ENCODE measurements at places on chromosomes 3 and 15. TPM values are rescaled to one million over a fixed set of nuclear protein-coding genes. Genes with fewer than 3 reads are reported as not detected.

The SCAANT1 gene
- total RNA-seq: not detected

The NR2F2 gene
- total RNA-seq: 21.0 TPM

The CA12 gene
- 0.11 TPM for total RNA-seq

The MB21D2 gene
- total RNA-seq: 3.2 TPM

The CHDH gene
- total RNA-seq: 0.92 TPM

The CCR8 gene
- not detected for total RNA-seq

The SLC12A1 gene
- not detected for total RNA-seq

The C15orf39 gene
- 12.9 TPM for total RNA-seq

The B3GALNT1 gene
- 75.1 TPM for total RNA-seq

The CD47 gene
- total RNA-seq: 51.4 TPM

The PRR23E gene
- total RNA-seq: not detected

The CORO2B gene
- total RNA-seq: 2.7 TPM

The SUCNR1 gene
- total RNA-seq: 0.22 TPM

The CRABP1 gene
- not detected for total RNA-seq

GRCh38 chr3:155643581-155644165 lies 101.2 kb downstream of the PLCH1 start:
- no peak for DNase-seq

- no peak for DNase-seq
These were observed 7.6 kb upstream of the APEH start for GRCh38 chr3:49666592-49666991.

DNA sequence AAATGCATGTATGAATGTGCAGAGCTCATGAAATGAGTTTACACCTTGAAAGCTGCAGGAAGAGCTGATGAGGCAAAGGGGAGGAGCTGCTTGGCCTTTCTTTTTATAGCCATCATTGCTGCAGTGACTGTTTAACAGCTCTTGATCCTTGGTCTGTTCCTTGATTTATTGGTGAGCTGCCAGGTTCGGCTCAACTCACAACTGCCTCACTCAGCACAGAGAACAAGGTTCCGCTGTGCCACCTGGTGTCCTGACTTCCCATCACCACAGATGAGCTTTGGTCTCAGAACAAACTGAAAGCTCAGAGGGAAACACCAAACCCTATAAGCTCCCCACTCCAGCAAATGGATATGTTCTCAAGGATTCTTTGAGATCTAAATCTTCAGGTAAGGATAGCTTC lies 626.1 kb downstream of the MAGI1 start:
- DNase-seq: no peak

GRCh38 chr3:138084196-138084595 lies 31.2 kb downstream of the DZIP1L start:
- no peak for DNase-seq

DNA sequence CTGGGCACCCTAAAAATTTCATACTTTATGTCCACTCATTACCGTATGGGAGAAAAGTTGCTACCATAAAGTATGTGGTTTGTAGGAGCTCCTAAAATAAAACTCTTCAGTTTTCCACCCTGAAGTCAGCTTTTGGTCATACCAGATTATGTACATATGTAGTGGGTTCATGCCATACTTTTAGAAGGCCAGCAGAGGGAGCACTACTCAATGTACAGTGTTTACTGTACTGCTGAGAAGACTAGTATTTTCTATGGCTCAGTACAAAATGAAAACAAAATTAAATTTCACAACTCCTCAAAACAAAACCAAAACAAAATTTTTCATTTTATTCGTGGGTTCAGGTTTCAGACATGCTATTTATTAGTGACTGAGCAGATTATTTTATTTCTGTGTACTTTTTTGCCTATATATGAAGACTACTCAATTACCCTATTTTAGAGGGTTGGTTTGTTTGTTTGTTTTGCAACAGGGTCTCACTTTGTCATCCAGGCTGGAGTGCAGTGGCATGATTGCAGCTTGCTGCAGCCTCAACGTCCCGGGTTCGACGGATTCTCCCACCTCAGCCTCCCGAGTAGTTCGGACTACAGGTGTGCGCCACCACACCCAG lies 24.3 kb downstream of the NXPE3 start:
- DNase-seq: no peak

DNA sequence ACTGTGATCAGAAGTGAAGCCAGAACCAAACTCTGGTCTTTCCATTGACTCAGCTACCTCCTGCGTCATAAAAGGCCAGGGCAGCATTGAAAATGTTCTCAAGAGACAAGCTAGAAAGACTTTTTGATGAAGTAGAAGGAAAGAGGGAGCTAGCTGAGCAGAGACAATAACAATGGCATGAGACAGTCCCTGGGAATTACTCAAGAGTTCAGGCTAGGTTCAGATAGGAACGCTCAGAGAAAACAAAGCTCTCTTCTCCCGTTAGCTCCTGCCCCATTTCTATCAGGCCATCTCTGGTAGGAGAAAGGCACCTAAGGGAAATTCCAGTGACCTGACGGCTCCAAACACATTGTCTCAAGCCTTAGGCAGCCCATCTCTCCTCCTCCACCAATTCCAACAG lies 7.0 kb upstream of the OXTR start:
- DNase-seq: no peak

DNA sequence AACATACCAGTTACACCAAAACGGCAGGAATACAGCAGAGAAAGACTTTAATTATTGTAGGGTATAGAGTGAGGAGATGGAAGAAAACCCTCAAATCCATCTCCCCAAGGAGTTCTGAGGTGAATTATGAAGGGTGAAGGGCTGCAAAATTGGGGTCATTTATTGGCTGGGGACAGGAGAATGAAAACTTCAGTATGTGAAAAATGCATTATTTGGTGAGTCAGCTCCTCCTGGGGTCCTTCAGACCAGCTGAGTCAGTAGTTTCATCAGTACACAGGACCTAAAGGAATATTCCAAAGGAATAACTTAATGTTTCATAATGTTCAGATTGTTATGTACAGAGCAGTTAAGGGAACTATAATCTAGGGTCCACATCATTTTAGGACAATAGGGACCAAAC lies 566.0 kb downstream of the GBE1 start:
- no peak for DNase-seq

- peak; percentile 78 for DNase-seq
These were observed 76.6 kb upstream of the SNRPN start for GRCh38 chr15:24878153-24878552.

GRCh38 chr3:4976109-4976508 lies 3.1 kb upstream of the BHLHE40 start:
- peak; percentile 86 for DNase-seq

GRCh38 chr15:39491886-39492490 lies 88.9 kb upstream of the THBS1 start:
- DNase-seq: no peak

DNA sequence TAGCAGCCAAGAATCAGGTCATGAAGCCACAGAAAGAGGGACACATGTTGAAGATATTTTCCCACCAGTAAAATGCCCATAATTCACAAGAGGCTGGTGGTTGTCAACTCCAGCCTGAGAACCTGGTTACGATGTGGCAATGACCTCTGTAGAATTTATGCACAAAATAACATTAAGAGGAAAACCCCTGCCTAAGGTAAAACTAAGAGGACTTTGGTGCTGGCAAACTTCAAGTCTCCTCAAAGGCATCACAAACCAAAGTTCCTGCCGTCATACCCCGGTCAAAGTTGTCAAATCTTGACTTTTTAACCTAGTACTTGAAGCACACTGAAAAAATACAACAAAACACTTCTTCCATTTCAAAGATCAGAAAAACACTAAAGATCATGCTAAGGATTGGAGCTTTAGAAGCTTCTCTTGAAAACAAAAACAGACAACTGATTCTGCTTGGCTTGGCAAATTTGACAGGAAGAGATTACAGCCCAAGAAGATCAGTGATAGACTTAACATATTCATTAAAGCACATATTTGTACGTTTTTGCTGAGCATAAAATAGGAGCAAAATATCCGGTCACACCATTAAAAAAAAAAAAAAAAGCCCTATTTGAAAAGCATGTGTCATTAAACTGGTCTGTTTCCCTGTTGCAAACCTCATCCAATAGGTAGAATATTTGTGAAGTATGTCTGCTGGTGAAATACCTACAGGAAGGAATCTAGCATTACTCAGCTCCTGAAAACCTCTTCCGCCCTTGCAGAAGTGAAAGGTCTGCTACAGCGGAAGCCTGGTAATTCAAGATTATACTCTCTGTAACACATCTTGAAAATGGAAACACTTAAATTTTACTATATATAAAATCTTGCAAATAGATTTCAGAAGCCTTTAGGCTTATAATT lies 22.8 kb downstream of the EIF4E3 start:
- DNase-seq: no peak

DNA sequence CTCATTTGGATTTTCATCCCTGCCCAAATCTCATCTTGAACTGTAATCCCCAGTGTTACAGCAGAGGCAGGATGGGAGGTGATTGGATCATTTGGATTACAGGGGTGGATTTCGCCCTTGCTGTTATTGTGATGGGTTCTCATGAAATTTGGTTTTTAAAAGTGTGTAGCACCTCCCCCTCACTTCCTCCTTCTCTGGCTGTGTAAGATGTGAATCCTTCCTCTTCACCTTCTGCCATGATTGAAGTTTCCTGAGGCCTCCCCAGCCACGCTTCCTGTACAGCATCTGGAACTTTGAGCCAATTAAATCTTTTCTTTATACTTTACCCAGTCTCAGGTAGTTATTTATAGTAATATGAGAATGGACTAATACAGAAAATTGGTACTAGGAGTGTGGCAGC lies 316.8 kb downstream of the PLCL2 start:
- DNase-seq: no peak

- DNase-seq: no peak
These were observed 205.5 kb downstream of the STAG1 start for GRCh38 chr3:136546720-136547119.

GRCh38 chr3:78165876-78166275 lies 1126.0 kb downstream of the ROBO2 start:
- no peak for DNase-seq

DNA sequence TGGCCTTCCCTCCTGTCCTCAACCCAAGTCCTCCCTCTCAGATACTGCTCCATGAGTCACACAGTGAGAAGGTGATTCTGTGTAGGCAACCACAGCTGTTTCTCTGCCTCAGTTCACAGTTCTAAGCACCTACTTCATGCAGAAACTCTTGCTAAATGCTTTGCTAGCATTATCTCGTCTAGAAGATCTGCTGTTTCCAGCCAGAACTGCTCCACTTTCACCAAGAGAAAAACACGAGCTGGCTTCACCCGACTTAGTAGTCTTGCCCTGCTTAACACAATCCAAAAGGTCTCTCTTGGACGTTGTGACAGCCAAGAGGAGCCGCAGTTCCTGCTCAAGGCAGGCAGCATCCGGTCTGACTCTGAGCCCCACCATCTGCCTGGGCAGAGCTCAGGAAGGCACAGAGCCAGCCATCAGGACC lies 272.1 kb downstream of the UACA start:
- no peak for DNase-seq

- DNase-seq: no peak
These were observed 749 bp downstream of the SRGAP3 start for GRCh38 chr3:9248522-9249271.

DNA sequence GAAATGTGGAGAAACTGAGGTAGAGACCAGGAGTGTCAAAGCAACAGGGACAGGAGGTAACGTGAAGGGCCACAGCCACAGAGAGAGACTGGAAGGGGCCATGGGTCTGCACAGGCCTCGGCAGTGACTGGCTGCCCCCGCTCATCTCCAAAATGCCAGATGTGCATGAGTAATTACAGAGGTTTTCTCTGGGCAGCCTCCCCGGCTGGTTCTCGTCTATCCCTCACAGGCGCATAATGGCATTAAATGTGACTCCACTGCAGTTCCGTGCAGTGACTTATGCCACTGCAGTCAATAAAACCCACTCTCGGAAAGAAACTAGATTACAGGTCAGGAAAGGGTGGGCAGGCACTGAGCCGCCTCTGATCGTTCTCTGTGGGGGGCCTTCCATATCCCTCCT lies 74.7 kb downstream of the WDR76 start:
- no peak for DNase-seq

GRCh38 chr15:39850436-39850835 lies 67.8 kb upstream of the FSIP1 start:
- no peak for DNase-seq

DNA sequence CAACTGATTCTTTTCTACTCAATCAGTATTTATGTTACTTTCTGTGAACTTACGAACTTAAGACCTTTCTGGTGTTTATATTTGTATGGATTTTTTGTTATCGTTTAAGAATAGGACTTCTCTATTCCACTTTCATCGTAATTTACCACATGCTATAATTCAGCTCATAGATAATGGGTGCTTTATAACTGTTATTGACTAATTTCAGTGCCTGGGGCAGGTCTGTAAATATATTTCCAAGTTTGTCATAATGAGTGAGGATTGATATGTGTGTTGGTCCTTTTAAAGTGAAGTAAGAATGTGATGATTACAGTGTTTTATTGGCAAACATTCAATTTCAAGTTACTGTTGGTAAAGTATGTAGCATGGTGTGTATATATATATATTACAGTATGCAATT lies 1.8 kb upstream of the NAALADL2 start:
- DNase-seq: no peak

DNA sequence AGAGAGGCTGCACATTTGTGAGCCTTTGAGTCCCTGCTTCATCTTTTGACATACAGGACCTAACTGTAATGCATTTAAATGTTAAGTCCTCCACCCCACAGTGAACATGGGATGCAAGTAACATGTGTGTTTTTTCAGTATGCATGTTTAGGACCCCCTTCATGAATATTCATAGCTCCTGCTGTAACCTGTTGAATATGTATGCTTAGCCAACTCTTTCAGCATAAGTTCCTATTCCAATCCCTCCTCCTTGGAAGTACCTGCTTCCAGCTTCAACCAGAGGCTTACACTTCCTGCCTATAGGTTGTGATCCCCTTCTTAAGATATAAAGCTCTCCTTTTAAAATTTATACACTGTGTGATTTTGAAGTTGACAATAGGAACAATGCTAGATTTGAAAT lies 36.9 kb upstream of the GNB4 start:
- DNase-seq: no peak

DNA sequence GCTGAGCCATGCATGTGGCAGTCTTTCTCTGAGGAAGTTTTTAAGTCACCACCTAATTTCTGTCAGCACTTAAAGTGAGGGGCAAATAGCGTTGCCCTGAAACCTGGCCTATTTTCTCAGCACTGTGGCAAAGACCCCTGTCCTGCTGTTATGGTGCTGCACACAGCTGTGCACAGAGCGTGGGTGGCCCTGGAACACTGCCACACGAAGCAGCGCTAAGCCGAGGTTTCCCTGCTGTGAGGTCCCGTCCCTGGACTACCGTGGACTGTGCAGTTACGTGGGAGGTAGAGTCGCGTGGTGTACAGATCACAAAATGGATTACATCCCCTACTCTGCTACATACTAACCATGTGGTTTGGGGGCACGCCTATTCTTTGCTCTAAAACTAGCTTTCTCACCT lies 101.6 kb upstream of the NR2E3 start:
- DNase-seq: no peak

- no peak for DNase-seq
These were observed 28.1 kb upstream of the LHFPL4 start for GRCh38 chr3:9581742-9582141.

DNA sequence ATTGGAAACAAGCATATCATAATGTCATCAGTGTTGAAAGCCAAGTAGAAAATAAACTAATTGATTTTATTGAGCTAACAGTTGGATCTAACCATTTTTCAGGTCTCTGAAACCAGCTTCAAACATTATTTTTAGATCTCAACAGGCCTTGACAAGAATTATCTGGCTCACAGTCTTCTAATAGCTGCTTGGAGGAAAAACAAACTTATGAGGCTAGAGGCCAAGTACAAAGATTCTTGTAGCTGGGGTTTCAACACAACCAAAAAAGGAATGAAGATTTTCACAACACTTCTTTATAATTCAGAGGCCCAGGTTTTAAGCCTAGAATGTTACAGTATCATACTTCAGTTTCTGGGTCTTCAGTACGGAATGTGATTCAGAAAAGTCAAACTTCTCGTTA lies 3.7 kb downstream of the SETMAR start:
- no peak for DNase-seq
